ENCODE measurements at places on chromosomes 11 and 22. TPM values are rescaled to one million over a fixed set of nuclear protein-coding genes. Genes with fewer than 3 reads are reported as not detected.

Gene C22orf31
- not detected for total RNA-seq

Gene ADM2
- 8.0 TPM for total RNA-seq

Gene CCDC89
- total RNA-seq, result not detected

Gene FXYD2
- 1.1 TPM for total RNA-seq

Gene UPB1
- not detected for total RNA-seq

Gene SLC22A6
- total RNA-seq, result not detected

Gene SIK2
- 12.7 TPM for total RNA-seq

DNA sequence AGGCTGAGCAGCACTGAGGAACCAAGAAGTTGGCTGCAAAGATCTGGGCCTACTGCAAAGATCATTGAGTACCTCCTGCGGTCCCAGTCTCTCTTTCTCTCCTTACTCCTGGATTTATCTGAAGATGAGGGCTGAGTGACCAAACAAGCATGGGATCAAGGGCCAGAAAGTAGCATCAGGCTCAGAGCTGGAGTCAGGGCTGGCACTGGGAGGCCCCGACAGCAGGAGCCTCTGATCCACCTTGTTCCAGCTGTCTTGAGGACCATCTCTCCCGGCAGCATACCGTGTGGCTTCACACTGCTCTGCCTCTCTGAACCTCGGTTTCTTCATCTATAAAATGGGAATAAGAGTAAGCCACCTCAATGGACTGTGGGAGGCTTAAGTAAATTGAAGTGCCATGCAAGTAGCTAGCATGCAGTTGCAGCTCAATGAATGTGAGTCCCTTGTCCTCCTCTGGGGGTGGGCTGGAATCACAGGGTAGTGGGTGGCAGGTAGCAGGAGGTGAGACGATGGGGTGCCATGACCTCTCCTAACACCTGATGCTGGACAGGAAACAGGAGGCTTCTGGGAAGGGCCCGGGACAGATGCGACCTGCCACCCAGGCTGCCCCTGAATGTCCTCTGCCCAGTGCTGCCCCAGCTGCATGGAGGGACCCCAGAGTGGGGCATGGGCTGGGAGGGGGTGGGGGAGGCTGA is 52.5 kb upstream of the PRDM11 start:
- DNase-seq, result no peak

- DNase-seq, result no peak
Measured at GRCh38 chr11:120709808-120710207, 198.3 kb downstream of the GRIK4 start.

- DNase-seq, result no peak
Measured at GRCh38 chr11:62592989-62593421, 1.7 kb upstream of the TUT1 start.

GRCh38 chr22:24101966-24102365 is 79.3 kb upstream of the SUSD2 start:
- no peak for DNase-seq

GRCh38 chr22:22048981-22049531 is 66.5 kb upstream of the TOP3B start:
- DNase-seq, result no peak

DNA sequence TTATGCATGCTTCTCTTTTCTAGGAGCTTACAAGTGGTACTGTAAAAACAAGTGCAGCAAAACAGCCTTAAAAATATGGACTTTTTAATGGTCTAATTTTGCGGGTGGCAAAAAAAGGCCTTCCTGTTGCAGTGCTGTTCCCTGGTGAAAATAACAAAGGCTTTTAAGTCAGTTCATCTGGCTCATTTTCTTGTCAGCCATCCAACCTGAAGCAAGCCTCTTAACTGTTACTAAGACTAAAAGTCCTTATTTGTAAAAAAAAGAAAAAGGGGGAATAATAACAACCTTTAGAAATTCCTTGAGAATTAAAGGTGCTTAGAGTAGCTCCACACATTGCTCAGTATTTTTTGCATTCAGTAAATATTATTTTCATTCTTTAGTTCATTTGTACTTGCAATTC is 200.5 kb upstream of the CHORDC1 start:
- no peak for DNase-seq

DNA sequence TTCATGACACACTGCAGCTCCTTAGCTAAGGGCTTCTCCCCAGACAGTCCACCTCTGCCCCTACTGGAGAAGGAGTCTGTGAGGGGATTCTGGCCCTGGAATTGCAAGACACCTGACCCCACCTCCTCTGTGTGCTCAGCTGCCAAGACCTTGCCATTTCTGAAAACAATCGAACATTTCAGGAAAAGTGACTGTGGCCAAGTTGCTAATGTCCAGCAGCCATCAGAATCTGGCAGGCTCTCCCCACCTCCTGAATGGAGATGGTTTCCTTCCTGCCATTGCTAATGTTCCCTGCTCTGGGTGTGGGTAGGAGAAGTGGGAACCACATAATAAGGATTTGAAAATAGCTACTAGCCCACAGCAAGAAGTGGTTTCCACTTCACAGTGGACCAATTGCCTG is 127.2 kb upstream of the ALX4 start:
- no peak for DNase-seq

- no peak for DNase-seq
Measured at GRCh38 chr11:95228081-95228749, 2.8 kb downstream of the SESN3 start.

- DNase-seq, result no peak
Measured at GRCh38 chr22:48857202-48857805, 970.4 kb downstream of the BRD1 start.

DNA sequence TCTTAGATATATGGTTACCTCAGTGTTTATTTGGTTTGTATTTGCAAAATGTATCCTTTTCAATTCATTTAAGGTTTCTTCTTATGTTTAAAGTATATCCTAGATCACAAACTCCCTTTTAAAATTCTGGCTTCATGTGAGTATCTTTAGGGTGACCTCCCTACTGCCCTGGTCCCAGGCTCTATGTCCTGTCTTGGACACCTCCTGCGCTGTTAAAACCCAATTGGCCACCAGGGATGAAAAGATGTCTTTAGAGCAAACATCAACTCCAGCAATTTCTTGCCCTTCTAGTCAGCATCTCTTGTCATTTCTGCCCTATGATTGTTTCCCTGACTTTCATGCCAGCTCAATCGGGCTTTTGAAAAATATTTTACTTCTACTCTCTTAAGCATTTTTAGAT is 28.8 kb upstream of the SYT13 start:
- DNase-seq, result peak; percentile 19

DNA sequence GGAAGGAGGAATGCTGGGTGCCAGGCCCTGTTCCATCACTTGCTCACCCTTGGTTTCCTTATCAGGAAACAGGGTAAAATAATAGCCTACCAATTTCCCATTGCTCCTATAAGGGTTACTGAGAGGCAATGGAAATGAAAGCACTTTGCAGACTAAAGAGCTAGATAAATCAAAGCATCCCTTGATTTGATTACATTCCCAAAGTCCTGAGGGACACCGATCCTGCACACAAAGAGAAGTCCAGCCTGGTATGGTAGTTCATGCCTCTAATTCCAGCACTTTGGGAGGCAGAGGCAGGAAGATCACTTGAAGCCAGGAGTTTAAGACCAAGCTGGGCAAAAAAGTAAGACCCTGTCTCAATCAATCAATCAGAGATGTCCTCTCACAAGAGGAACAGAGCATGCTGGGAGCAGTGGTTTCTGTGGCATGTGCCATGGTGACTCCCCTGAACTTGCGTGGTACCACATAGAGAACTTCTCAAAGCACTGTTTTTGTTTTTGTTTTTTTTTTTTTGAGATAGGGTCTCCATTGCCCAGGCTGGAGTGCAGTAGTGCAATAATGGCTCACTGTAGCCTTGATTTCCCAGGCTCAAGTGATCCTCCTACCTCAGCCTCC is 10.7 kb downstream of the TBC1D10A start:
- DNase-seq, result no peak

DNA sequence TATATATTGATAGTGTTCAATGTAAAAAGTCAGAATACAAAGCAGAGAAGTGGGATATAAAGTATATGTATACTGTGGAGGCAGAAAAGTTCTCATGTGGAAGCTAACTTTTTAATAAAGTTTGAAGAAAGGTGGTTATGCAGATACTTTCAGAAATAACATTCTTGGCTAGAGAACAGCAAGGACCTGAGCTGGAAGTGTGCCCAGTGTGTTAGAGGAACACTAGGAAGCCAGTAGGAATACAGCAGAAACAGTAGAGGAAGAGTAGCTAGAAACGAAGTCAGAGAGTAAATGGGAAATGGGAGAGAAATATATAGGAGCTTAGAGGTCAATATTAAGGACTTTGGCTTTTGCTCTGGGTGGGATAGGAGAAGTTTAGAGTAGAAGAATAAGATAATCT is 464.9 kb upstream of the CCDC90B start:
- DNase-seq, result no peak

- DNase-seq, result no peak
Measured at GRCh38 chr11:57390535-57390934, at the start of gene PRG2. PRG2 (minus strand) TSS chr11:57390650; CDS start chr11:57389944, 706 bp downstream.

- DNase-seq, result no peak
Measured at GRCh38 chr11:94560834-94561233, 6.3 kb upstream of the PIWIL4 start.

- DNase-seq, result no peak
Measured at GRCh38 chr11:76391021-76391420, 9.9 kb downstream of the GVQW3 start.

- DNase-seq, result peak; percentile 55
Measured at GRCh38 chr11:88508418-88508758, 170.9 kb upstream of the CTSC start.

- DNase-seq, result no peak
Measured at GRCh38 chr11:76469141-76469540, 24.3 kb downstream of the EMSY start.

DNA sequence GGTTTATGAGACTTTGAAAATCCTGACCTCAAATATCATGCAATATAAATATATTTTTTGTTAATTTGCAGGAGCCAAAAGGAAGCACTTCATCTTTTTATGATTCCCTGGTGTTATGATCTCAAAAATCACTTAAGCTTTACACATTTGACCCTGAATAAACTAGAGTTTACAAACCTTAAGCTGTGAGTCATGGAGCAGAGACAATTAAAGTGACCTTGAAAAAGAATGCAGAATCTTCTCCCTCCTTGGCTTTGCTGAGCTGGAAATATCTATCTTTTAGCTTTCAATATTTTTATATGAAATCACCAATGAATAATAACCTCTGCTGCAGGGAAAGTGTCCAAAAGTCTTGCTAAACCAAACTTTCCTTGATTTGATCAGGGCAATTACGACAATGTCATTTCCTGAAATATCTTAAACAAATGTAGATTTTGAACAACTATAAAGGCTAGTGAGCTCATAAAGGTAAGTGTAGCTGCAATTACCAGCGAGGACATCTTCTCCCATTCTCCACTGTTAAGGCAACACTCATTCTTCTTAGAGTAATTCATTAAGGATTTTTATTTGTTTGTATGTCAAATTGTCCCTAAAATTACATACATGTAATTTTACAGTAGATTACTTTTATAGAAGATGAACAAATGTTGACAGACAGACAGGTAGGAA is 747.0 kb upstream of the LUZP2 start:
- no peak for DNase-seq

DNA sequence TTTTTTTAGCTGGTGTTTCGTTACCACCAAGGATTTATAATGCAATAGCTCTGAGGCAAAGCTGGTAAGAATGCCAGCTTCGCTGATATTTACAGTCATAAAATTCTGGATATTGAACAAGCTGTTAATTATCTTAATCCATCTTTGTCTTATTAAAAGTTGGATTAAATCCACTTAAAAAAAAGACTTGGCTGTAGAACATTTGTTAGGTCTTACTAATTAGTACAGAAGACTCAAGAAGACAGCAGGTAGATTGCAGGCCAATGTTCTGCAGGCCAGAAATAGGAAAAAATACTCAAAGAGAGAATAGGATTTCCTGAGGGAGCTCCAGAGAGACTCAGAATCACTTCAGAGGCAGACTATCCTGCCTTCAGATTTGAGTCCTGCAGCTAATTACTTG is 7.5 kb downstream of the ROBO4 start:
- no peak for DNase-seq

GRCh38 chr11:127607487-127608085 is 607.0 kb upstream of the KIRREL3 start:
- DNase-seq, result no peak

DNA sequence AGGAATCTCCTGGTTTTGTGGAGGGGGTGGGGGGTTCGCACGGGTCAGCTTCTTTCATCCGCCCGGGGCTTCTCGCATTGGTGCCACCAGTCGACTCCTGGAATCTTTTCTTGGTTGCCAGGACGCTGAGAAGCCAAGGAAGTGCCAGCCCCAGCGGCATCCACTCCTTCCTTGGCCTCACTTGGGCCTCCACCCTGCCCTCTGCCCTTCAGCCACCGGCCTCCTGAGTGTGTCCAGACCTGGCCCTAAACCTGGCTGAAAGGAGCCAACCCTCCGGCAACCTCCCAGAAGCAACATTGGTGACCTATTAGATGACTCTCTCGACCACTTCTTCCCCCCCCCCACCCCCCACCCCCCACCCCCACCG is 518 bp upstream of the GALNT18 start:
- DNase-seq, result no peak

DNA sequence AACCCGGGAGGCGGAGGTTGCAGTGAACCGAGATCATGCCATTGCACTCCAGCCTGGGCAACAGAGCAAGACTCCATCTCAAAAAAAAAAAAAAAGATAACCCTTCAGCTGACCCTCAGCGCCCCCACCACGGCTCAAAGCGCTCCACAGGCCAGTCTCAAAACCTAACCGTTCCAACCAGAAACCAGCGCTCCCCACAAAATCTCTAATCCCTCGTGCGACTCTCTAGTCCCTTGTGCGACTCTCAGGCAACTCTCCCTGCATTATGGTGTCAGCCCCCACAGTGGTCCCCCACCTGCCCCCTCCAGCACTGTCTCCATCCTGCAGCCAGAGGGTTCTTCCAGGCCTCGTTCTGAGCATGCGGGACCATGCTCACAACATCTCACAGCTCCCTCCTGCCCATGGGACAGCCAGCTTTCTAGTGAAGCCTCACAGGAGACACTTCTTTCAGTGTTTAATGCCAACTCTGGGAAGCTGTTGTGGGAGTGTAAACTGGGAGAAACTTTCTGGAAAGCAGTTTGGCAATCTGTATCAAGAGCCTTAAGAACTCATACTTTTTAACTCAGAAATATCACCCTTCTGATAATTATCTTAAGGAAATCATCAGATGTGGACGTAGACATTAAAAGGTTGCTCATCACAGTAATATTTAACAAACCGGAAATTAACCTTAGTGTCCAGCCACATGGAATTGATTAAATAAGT is 4.2 kb upstream of the RASGRP2 start:
- no peak for DNase-seq

DNA sequence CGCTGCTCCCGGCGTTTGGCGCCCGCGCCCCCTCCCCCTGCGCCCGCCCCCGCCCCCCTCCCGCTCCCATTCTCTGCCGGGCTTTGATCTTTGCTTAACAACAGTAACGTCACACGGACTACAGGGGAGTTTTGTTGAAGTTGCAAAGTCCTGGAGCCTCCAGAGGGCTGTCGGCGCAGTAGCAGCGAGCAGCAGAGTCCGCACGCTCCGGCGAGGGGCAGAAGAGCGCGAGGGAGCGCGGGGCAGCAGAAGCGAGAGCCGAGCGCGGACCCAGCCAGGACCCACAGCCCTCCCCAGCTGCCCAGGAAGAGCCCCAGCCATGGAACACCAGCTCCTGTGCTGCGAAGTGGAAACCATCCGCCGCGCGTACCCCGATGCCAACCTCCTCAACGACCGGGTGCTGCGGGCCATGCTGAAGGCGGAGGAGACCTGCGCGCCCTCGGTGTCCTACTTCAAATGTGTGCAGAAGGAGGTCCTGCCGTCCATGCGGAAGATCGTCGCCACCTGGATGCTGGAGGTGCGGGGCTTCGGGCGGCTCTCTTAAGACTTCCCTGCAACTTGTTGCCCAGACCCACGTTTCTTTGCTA is at the start of gene CCND1:
CCND1 (plus strand) TSS at position 162 of the 587 bp plus-strand sequence; CDS start at position 320, 158 bp downstream.
- peak; percentile 83 for DNase-seq

- DNase-seq, result peak; percentile 100
Measured at GRCh38 chr22:31970490-31971444, 26.4 kb downstream of the YWHAH start.

GRCh38 chr11:110286298-110287040 is 9.9 kb downstream of the RDX start:
- DNase-seq, result no peak

Measured in H1 (cell line).